Left colon (tissue), 2 donors: ENCODE measurements at places on chromosomes 16 and 17. TPM values are rescaled to one million over a fixed set of nuclear protein-coding genes. Genes with fewer than 3 reads are reported as not detected.

PPY gene
- 2.0 TPM for total RNA-seq

LITAFD gene
- not detected for total RNA-seq

CCDC102A gene
- total RNA-seq, result 2.8 TPM

C16orf95 gene
- 6.3 TPM for total RNA-seq

SOST gene
- not detected for total RNA-seq

LGALS9 gene
- 230 TPM for total RNA-seq

MYL4 gene
- total RNA-seq, result not detected

POLG2 gene
- 9.4 TPM for total RNA-seq

ABR gene
- 373 TPM for total RNA-seq

PIPOX gene
- 0.46 TPM for total RNA-seq

TBC1D26 gene
- not detected for total RNA-seq

LGALS3BP gene
- total RNA-seq, result 857 TPM

CPHXL2 gene
- not detected for total RNA-seq

ZG16 gene
- 1,793 TPM for total RNA-seq

CCL8 gene
- total RNA-seq, result not detected

DNASE1L2 gene
- 0.75 TPM for total RNA-seq

CYGB gene
- total RNA-seq, result 12.2 TPM

PERCC1 gene
- not detected for total RNA-seq
